ENCODE measurements at places on chromosomes 7 and 10.

DNA sequence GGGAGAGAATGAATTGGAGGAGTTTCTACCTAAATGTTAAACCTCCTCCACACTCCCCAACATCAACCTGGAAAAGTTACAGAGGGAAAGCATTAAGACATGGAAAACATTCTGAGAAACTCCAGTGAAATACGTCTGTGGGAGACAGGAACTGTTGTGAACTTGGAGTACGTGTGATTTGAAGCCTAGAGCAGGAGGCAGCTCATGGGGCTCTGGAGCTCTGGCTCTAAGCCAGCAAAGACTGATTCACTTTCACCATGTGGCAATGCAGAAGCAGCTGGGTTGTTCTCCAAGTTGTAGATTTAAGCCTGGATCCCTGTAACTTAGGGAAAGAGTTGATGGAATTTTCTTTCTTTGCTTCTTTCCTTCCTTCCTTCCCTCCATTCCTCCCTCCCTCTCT lies 503.2 kb downstream of the NRG3 start:
- no peak for DNase-seq

- no peak for DNase-seq
These were observed 292.4 kb upstream of the KLF14 start for GRCh38 chr7:131026297-131027000.

- no peak for DNase-seq
These were observed 44.0 kb downstream of the HIPK2 start for GRCh38 chr7:139733751-139734150.

DNA sequence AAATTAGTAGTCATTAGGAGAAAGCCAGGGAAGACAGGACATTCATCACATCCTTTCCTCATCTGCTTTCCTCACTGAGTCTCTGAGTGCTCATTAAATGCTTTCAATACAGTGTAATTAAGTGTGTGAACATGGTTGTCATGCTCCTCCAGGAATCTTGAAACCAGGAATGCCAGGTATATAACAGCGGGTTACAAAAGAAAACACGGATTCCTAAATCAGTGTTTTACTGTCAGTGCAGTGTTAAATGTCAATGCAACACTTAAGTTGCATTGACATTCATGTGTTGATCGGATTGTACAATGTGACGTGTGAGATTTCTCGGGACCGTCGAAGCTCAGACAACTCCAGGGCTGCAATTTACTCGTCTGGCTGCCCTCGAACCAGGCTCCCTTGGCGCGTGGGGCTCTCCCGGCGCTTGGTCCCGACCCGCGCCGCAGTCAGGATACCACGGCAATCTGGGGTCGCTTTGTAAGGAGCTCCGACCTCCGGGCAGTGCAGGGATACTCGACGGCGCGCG lies 455 bp upstream of the SPAG6 start:
- no peak for DNase-seq

GRCh38 chr10:58971211-58971610 lies 205.2 kb upstream of the PHYHIPL start:
- no peak for DNase-seq
